ENCODE measurements at places on chromosomes 1 and 21. TPM values are rescaled to one million over a fixed set of nuclear protein-coding genes. Genes with fewer than 3 reads are reported as not detected.

DNA sequence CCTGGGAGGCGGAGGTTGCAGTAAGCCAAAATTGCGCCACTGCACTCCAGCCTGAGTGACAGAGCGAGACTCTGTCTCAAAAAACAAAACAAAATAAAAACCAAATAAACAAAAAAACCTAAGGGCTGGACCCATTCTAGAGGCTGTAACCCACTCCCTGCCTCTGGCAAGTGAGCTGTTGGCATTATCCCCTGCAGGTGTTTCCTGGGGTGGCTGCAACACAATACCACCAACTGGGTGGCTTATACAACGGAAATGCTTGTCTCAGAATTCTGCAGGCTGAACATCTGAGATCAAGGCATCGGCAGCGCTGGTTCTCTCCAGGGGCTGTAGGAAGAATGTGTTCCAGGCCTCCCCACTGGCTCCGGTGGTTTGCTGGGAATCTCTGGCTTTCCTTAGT lies 15.2 kb downstream of the LRRC38 start:
- no peak for DNase-seq

- DNase-seq: peak; percentile 81
Measured at GRCh38 chr1:2322065-2322571, 69.2 kb downstream of the MORN1 start.

- peak; percentile 91 for DNase-seq
Measured at GRCh38 chr1:203273206-203273868, 32.0 kb upstream of the BTG2 start.

- DNase-seq: no peak
Measured at GRCh38 chr1:57262472-57262871, 161.4 kb downstream of the DAB1 start.

- no peak for DNase-seq
Measured at GRCh38 chr1:172278478-172278877, 142.0 kb upstream of the C1orf105 start.

The ADCY10 gene
- polyA plus RNA-seq: 0.05 TPM

Data from ovary (tissue), 10 donors.